DMS79 (cell line): ENCODE measurements at places on chromosomes 5 and 9.
A peak's percentile ranks its signal among the peaks of the same experiment; 100 is the strongest.

- DNase-seq = no peak
Observed at GRCh38 chr9:38062106-38062497, 6.9 kb downstream of the SHB start.

DNA sequence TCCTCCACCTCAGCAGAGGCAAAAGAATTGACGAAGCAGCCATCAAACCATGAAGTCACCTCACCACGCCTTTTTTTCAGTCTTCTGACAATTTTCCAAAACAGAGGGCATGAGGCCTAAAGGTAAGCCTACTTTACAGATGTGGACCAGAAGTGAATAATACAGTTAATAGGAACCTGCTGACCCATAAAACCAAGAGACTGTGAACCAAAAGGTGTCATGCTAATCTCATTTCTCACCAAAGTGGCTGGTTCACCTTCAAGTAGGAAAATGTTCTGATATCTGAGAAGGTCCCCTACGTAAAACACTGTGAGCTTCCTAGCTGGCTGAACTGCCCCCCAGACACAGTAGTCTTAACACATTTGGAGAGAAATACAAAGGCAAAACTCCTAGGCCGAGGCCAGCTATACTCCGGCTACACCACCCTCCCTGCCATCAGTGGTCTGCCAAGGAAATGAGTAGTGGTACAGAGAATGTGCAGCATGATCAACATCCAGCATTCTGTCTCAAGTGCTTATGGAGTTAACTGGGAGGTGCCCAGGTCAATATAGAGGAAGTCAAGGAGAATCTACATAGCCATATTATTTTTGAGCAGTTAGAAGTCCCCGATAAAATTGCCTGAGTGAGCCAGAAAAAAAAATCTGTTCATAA is 19.3 kb upstream of the F2RL2 start:
- no peak for DNase-seq

DNA sequence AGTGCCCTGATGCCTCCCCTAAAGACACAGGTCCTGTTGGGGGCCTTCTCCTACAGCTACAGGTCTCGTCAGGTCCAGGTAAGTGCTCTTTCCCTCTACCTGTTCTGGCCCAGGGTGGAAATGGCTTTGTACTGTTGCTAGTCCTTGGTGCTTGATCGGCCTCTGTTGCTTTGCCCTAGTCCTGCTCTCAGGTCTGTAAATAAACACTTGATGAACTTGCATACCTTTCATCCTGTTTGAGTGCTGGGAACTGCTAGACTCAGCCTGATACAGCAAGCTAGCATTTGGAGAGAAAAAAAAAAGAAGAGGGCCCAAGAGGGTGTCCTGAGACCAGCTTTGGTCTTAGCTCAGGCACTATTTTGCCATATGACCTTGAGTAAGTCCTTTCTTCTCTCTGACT is 21.8 kb upstream of the ZNF618 start:
- DNase-seq = no peak

GRCh38 chr5:116559239-116559638 is 15.4 kb downstream of the SEMA6A start:
- DNase-seq = no peak

DNA sequence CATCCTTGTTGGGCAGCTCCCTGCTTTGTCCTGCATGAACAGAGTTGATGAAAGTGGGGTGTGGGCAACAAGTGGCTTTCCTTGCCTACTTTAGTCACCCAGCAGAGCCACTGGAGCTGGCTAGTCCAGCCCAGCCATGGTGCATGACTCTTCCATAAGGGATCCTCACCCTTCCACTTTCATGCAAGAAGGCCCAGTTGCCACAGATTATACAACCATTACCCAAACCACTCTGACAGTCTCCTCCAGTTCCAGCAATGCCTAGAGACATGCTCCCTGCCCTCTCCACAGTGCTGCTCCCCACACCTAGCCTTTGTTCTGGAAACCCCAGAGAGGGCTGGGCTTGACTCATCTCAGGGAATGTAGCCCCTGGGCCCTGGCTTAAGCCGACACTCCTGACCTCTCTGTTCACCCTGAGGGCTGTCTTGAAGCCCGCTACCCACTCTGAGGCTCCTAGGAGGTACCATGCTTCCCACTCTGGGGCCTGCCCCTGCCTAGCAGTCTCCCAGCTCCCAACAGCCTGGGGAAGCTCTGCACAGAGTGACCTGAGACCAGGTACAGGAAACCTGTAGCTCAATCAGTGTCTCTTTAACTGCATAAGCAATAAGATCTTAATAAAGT is 3.9 kb downstream of the SLC35A4 start:
- no peak for DNase-seq

GRCh38 chr5:31731710-31732301 is 92.9 kb downstream of the PDZD2 start:
- DNase-seq = no peak

DNA sequence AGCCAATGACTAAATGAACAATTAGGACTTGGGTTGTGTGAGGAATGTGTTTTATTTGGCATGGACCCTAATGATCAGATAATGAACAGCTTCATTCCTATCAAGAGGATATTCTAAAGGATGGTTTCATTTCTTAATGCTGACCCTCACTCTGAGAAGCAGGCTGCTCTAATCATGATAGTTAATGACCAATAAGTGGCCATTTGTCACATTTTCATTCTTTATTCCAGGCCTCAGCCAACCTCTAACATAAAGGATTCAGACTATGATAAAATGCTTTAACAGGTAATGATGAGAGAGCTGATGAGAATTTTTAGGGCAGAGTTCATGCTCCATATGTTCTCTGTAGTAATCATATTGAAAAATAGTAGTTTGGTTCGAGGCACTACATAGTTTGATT is 301.5 kb upstream of the ARRDC3 start:
- DNase-seq = no peak

DNA sequence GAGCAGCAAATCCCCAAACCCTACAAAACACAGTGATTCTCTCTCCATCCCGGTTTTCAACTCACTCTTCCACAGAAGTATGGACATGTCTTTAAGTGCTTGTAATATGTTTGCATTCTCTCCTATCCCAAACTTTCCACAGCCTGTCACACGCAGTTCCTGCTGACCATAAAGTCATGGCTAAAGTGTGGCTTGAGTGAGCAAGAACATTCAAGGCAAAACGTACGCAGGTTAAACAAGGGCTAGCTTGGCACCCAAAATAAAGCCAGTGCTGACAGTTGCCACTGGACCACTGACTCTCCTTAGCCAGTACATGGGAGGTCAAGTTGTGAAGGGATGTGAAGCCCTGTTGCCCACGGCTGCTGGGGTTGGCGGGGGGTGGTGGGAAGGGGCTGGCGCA is 211.1 kb upstream of the IRX1 start:
- DNase-seq = no peak

- no peak for DNase-seq
Observed at GRCh38 chr5:173613433-173614159, 2.9 kb downstream of the BOD1 start.

- DNase-seq = no peak
Observed at GRCh38 chr5:174910245-174910737, 185.9 kb downstream of the MSX2 start.

DNA sequence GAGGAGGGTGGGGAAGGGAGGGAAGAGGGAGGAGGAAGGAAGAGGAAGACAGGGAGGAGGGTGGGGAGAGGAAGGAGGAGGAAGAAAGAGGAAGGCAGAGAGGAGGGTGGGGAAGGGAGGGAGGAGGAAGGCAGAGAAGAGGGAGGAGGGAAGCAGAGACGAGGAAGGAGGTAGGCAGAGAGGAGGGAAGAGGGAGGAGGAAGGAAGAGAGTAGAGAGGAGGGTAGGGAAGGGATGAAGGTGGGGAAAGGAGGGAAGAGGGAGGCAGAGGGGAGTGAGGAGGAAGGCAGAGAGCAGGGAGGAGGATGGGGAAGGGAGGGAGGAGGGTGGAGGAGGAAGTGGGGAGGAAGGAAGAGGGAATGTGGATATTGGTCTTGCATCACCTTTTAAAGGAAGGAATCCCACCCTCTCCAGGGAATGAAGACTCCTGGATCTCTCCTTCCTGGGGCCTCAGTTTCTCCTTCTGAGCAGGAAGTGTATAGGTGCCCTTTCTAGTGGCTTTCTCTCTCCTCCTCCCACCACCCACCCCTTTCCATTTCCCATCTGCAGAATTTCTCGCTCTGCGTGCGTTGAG is 188.9 kb upstream of the ZNF618 start:
- DNase-seq = no peak

DNA sequence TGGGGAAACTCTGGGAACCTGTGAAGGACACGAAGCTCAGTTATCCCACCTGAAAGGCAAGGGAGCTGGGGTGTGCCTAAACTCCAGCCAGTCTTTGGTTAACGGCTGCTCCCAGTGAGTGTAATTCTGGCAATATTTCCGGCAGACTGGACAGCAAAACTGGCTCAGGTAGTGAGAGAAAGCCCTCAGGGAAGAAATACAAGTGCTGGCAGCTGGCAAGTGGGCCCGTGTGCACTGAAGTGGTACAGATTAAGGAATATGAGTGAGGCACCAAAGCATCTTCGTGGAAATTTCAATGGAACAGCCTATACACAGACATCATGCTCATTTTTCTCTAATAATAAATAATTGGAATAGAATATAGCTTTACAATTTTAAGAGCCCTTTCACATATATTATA is 56.2 kb downstream of the ABHD17B start:
- peak; percentile 26 for DNase-seq

DNA sequence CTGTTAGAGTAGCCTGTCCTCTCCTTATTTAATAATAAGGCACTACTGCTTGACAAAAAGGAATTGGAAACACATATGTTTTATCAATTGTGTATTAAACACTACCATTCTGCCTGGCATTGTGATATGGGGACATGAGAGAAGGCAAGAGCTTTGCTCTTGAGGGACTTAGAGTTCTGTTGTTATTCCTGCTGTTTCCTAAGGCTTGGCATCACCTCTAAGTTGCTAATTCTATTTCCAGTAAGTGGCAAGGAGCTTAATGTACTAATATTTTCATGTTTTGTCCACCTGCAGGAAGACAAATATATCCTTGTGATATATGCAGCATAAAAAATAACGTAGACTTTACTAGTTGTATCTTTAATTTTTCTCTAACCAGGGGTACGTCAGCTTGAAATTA is 12.6 kb downstream of the HMGCR start:
- DNase-seq = no peak

GRCh38 chr5:89324990-89325389 is 442.0 kb upstream of the MEF2C start:
- no peak for DNase-seq

DNA sequence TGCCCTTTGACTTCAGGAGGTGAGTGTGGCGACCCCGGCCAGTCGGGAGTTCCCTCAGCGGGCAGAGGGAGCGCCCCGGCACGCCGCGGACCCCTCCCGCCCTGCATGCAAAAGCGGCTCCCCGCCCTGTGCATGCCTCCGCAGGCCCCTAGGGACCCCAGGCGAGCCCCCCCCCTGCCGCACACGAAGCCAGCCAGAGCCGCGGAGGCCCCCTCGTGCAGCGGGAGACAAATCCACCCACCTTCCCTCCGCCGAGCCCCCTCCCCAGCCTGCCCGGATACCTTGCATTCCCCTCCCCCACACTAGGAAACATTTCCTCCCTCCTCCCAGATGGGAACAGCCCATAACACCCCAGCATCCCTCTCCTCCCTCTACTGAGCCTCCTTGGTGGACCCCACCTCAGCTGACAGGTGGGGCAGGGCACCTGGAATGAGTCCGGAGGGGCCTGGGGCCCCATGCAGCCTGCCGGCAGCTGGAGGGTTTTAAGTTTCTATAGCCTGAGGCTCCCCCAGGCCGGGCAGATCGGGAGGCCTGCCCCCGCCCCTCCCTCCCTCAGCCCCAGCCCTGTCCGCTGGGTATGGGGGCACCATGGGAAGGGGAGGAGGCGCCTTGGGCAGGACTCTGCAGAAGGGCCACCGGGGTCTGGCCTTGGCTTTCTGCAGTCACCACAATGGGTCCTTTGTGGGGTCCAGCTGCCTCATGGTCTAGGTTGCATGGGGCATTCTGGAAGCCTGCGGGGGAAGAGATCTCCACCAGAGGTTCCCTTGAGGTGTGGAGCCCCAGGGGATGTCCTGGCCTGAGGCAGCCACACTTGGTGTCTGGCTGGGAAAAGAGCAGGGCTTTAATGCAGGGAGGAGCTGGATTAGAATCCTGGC is 601 bp downstream of the ERGIC1 start:
- no peak for DNase-seq
